Left renal cortex interstitium (tissue), 4 donors: ENCODE measurements at places on chromosomes 6 and 20.

DNA sequence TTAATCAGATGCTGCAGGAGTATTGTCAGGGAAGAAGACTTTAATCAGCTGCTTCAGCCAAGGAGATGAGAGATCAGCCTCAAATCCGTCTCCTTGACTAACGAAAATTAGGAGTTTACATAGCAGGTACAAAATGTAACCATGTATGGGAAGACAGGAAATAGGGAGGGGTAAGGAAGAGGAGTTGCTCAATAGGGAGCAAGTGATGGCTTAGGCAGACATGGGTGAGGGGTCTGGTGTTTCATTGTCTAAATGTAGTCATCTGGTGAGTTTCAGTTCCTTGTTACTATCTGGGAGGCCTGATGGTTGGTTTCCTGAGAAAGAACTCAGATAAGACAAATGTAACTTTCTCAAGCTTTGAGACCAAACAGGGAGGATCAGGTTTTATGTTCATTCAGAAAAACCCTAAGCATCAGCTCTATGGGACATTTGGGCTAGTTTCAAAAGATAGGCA lies 217.3 kb upstream of the SULF2 start:
- DNase-seq = no peak

DNA sequence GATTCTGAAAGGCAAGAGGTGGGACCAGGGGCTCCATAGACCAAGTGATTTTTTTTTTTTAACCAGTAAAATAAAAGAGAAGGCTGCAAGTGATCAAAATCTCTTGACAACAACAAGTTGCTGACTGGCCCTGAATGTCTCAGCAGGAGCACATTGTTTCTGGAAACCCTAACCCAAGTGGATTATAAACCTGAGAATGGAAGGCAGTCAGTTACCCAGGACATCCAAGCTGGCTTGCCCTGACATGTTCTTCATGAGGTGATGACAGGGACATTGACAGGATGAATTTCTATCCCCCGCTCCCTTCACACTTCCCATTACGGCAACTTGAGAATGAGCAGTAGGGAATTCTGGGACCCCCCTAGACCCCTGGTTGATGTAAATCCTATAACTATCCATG lies 49.6 kb upstream of the RIPOR2 start:
- no peak for DNase-seq

GRCh38 chr6:136990242-136990578 lies 54.6 kb downstream of the IL20RA start:
- DNase-seq = no peak

- DNase-seq = no peak
Observed at GRCh38 chr6:5211492-5211891, 49.3 kb downstream of the LYRM4 start.

- no peak for DNase-seq
Observed at GRCh38 chr6:44470115-44470464, 82.6 kb downstream of the CDC5L start.

DNA sequence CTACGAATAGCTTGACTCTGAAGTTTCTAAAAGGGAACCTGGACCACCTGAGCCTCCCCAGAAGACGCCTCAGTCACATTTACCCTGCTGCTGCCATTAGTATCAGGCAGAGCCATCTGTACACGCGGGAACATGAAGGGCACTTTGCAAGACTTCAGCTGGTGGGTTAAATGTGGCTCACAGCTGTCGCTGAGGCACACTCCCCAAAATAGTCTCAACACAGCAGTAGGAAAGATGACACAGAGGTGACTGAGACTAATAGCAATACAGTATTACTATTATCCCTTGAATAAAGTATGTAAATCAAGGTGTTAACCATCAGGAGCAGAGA lies 29.0 kb downstream of the PSMB1 start:
- DNase-seq = no peak

DNA sequence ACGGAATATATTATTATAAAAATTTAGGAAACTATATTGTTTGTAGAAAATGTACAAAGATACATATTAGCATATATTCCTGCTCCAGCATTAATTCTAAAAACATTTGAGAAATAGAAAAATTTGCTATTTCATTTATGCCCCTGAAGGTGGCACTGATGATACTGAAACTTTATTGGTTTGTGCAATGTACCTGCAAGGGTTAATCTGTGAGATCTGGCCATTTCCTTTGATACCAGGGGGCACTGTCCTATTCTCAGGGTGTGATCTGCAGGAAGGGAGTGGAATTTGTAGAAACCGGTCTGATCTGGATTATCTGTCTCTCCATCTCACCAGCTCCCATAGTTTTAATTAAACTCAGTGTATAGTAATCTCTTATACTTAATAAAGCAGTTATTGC lies 625.1 kb upstream of the IMPG1 start:
- DNase-seq = no peak

DNA sequence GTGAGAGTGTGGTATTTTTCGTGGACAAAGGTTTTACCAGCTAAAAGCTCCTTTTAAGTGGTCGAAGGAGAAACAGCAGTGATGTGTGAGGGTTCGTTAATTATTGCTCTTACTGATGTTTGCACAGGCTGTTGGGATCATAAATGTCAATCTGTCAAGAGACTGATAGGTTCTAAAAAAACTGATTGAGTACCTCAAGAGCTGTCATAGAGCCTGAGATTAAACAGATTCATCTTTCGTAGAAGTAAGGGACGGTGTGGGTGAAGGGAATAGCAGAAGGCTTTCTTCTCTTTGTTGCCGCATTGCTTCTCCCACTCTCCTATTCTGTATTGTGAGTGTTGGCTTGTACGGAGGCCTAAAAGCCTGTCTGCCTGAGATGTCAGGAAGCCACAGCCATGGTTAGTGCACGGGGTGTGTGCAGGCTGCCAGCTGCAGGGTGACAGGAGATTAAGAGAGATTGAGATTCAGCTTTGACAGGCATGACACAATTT lies 291.0 kb downstream of the ZFAND3 start:
- no peak for DNase-seq

DNA sequence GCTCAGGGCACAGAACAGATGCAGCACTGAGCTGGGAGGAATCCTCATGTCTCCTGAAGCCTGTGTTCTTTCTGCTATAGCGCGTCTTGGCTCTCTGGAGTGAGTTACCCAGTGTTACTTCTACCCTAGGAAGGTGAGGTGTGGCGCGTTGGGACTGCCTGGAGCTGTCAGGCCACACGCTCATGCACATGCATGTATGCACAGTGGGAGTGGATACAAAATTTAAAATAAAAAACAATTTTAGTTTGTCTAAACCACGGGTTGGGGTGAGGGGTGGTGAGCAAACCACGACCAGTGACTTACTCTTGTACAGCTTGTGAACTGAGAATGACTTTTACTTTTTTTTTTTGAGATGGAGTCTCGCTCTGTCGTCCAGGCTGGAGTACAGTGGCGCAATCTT lies 298.6 kb upstream of the SUPT3H start:
- DNase-seq = no peak

- no peak for DNase-seq
Observed at GRCh38 chr6:117264692-117265409, 507 bp upstream of the VGLL2 start.

GRCh38 chr6:169171951-169172350 lies 81.7 kb downstream of the THBS2 start:
- DNase-seq = no peak

GRCh38 chr20:62618611-62619529 lies 23.4 kb upstream of the SLCO4A1 start:
- no peak for DNase-seq

DNA sequence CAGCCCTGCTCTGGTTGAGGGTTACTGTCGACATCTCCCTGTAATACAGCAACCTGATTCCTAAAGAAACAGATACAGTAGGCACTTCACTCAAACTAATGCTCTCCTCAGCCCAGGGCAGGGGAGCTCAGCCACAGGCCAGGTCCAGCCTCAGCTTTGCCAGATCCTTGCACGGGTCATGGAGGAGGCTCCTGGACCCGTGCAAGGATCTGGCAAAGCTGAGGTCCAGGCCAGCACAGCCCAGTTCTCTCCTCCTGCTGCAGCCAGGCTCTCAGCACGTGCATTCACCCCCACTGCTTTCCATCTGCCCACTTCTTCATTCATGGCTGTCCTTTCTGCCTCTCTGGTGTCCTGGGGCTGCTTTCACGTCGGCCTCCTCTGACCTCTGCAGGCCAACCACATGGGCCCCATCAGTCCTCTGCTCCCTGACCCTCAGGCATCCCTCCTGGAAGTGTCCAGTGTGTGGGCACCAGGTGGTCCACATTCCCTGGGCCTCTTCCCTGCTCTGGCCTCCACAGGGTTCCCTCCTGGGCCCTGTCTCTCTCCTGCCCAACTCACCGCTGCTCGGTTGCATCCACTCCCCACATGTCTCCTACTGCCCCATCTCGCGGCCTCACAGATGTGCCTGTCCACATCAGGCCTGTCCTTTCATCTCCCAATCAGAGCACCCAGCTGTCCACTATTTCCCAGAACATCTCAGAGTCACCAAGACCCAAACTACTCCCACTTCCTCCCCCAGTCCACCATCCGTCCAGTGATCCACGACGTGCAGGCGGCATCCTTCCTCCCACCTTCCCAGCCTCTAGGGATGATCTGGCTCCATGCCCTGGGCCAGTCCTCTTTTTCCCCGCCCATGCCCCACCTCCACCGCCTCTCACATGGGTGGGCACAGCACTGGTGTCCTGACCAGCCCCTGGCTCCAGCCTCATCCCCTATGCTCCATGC lies 11.8 kb upstream of the CD93 start:
- DNase-seq = no peak

GRCh38 chr20:32325706-32326503 lies 32.2 kb upstream of the ASXL1 start:
- no peak for DNase-seq

GRCh38 chr6:127933852-127934840 lies 33.3 kb upstream of the THEMIS start:
- no peak for DNase-seq

- no peak for DNase-seq
Observed at GRCh38 chr6:6885521-6886170, 222.1 kb upstream of the RREB1 start.
